SJCRH30 (cell line): ENCODE measurements at places on chromosomes 4 and X. TPM values are rescaled to one million over a fixed set of nuclear protein-coding genes. Genes with fewer than 3 reads are reported as not detected.

The REELD1 gene
- not detected in 2 replicates for total RNA-seq

The MAGEB1 gene
- total RNA-seq, result 14.7 and 15.6 TPM in 2 replicates

The ZAR1 gene
- total RNA-seq, result 0.10 TPM in 1 of 2 replicates, not detected in the other

The SHISA3 gene
- total RNA-seq, result not detected in 2 replicates

The SPIN2A gene
- total RNA-seq, result 0.25 and 0.42 TPM in 2 replicates

The DCHS2 gene
- 0.30 and 0.45 TPM in 2 replicates for total RNA-seq
